ENCODE measurements at places on chromosomes 2 and 18.

DNA sequence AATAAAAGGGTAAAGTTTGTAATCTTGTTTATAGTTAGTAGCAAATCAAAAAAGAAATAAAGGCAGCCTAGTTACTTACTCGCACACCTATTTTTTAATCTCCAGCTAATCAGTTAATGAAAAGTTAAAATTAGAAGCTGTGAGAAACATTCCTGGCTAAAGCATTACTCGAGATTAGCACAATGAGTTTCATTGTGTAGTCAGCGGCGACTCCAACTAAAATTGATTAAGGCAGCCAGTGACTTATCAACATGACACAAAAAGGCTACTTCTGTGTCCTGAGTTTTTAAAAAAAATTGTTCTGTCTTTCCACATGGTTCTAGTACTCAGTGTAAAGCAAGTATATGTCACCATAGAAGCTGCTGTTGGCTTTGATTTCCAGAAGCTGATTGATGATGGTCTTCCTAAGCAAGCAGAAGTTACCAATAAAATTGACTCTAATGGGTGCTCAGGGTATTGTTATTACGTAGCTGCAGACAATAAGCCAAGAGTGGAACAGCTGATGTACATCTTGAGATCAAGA lies 159.2 kb downstream of the CPS1 start:
- no peak for DNase-seq

DNA sequence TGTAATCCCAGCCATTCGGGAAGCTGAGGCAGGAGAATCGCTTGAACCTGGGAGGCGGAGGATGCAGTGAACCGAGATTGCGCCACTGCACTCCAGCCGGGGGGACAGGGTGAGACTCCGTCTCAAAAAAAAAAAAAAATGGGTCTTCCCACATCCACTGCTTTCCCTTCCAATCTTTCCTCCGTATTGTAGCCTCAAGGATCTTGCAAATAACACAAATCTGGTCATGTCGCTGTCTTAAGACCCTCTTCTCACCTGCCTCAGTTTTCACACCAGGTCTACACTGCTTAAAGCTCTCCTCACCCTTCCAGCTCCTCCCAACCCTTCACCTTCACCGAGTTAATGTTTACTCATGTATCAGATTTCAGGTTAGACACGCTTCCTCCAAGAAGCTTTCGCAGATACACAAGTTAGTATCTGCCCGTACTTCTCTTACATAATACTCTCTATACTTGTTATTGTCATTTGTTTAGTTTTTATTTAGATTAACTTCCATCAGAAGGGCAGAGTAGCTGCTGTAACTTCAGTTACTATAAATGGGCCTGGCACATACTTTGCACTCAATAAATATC lies 1.5 kb downstream of the IER3IP1 start:
- no peak for DNase-seq

- no peak for DNase-seq
These were observed 31.3 kb downstream of the TMEM247 start for GRCh38 chr2:46510598-46511177.

GRCh38 chr2:174233771-174234275 lies 14.5 kb downstream of the OLA1 start:
- no peak for DNase-seq

DNA sequence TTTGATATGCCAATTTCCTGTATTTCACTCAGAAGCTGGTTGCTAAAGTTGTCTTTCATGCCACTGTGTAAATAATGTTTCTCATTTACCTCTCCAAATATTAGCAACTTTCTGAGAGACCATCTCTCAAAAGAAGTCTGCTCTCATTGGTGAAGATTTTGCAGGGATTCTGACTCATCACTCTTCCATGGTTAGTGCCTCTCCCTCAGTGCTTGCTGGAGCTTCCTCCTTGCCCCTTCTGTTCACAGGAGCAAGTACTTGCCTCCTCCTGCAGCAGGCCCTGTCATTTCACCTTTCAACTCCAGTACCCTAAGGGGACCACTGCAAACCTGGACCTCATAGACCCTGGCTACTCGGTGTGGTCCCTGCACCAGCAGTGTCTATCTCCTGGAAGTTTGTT lies 168.8 kb downstream of the ZNF385B start:
- DNase-seq, result no peak

- peak; percentile 12 for DNase-seq
These were observed 42.5 kb downstream of the CPO start for GRCh38 chr2:206981739-206982340.

- DNase-seq, result no peak
These were observed 124.2 kb upstream of the ARL4C start for GRCh38 chr2:234621120-234621519.

GRCh38 chr18:7576685-7577084 lies 9.6 kb downstream of the PTPRM start:
- no peak for DNase-seq

- peak; percentile 97 for DNase-seq
These were observed 36.8 kb downstream of the ACVR1 start for GRCh38 chr2:157839162-157839801.

Data from NCI-H146 (cell line).